ENCODE measurements at places on chromosomes 6 and 20.
A peak's percentile ranks its signal among the peaks of the same experiment; 100 is the strongest.

GRCh38 chr6:170208182-170208601 is 82.7 kb downstream of the DLL1 start:
- DNase-seq, result peak; percentile 39

DNA sequence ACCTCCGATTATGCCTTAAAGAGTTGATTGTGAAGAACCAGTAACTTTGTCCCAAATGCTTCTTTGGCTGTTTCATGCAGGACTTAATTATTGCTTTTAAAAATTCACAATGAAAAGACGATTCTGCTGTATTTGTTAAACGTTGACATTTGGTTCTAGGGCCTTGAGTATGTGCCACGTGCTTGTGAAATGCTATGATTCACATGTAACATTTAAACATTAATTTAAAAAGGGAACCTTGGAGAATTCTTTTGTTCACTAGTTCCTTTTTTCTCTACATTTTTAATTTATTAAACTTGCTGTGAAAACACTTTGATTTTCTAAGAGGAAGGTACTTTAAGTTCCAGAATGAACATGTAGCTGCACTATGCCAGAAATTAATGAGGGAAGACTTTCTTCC is 9.5 kb downstream of the GZF1 start:
- DNase-seq, result no peak

DNA sequence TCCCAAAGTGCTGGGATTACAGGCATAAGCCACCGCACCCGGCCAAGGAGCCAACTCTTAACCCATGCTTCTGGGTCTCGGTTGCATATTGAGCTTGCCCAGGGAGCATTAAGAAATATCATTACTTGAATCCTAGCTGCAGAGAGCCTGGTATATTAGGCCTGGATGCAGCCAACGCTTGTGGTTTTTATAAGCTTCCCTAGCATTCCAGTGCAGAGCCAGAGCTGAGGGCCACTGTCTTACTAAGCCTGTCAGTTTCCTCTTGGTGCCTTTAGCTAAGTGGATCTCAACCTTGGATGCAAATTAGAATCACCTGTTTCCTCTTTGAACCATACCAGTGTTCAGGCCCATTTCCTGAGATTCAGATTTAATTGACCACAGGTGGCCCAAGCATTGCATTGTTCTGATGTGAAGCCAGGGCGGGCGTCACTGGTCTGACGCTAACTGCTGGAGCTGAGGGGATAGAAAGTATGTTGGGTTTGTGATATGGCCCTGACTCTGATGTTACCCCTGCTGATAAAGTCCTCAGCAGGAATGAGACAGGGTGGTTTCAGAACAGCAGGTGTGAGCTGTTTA is 76.3 kb downstream of the BTBD3 start:
- DNase-seq, result no peak

DNA sequence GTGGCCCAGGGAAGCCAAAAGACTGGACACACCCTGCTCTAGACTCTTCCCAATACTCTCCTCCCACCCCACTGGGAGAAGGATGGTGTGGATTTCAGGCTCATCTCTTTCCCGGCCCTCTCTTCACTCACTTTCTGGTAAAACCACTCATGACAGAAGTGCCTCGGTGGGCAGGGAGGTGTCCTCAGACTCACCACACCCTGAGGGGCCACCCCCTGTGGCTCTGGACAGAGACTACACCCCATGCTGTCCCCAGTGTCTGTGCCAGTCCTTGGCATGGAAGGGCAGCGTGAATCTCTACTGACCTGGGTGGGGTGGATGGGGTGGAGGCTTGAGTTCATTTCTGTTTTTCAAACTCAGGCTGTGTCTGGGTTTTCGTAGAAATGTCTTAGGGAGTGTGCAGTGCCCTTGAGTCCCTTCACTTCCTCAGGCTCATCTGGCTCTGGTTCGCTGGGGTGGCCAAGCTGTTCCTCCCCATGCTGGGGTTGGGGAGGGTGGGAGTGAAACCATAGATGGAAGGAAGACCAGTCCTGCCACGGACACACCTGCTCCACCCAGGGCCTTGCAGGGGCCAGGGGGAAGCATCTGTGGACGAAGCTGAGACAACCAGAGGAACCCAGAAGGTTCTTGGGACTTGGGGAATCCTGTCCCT is 59.1 kb downstream of the EZR start:
- no peak for DNase-seq

GRCh38 chr20:48621376-48622078 is 206.3 kb downstream of the PREX1 start:
- DNase-seq, result no peak

DNA sequence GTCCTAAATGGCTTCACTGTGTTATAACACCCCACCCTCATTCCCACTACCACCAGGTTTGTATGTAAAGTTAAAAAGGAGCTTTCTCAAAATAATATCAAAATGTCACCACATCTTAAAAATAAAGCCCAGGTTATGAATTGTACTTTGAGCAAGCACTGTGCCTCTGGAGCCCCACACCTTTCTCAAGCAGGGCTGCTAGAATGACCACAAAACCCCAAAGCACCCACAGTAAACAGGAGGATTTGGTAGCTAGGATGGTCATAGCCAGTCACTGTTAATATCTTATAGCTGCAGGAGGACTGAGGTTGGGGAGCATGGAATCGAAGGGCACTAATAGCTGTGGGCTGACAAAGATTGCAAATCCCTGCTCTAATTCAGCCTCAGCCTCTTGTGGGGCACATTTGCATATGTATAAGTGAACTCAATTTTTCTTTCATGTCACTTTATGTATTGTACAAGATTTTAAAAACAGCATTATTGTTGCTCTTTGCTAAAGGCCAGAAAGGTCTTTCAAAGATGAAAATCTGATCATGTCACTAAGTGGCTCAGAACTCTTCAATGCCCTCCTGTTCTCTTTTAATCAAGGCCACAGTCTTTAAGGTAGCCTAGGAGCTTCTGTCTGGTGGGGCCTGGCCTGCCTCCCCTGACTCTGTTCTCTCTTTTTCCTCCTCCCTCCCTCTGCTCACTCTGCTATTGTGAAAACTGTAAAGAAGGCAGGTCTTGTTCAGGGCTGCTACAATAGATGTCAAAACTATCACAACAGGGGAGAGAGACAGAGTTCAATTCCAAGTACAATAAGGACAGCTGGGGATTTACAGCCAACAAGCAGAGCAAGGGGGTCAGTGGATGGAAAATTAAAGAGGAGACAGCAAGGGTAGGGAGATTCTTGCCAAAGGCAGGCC is 101.6 kb downstream of the TMEM200A start:
- no peak for DNase-seq

- DNase-seq, result no peak
These were observed 146.2 kb downstream of the FAM83B start for GRCh38 chr6:54992789-54993188.

DNA sequence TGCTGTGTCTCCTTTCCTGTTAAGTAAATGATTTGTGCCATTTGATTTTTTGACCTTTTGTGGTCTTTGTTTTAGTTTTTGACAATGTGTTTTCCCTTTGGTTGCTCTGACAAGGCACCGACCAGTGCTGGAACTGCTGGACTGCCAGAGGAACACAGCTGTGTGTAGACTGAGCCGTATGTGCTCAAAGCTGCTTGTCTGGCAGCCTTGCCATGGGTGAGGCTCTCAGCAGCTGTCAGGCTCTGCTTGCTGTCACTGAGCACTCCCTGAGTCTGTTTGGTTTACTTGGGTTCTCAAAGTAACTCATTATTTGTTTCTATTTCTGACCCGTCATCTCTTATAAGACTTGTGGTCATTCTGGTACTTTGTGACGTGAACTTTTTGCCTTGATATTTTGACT is 15.1 kb upstream of the SNRPB start:
- no peak for DNase-seq

DNA sequence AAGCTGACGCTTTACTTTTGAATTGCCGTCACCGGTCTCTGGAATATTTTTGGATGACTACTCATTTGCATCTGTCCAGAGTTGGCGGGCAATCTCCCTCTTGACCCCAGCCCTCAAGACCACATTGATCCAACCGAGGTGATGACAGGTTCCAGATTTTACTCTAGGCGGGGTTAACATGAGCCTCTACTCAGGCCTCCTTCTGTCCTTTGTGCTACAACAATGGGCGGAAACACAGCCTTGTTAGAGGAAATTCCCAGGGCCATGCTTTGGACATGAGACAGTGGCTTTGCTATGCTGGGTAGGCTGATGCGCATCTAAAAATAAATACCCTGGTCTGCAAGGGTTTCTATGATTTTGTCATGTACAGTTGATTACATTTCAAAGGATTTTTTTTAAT is 27.0 kb upstream of the ADGRF5 start:
- no peak for DNase-seq

DNA sequence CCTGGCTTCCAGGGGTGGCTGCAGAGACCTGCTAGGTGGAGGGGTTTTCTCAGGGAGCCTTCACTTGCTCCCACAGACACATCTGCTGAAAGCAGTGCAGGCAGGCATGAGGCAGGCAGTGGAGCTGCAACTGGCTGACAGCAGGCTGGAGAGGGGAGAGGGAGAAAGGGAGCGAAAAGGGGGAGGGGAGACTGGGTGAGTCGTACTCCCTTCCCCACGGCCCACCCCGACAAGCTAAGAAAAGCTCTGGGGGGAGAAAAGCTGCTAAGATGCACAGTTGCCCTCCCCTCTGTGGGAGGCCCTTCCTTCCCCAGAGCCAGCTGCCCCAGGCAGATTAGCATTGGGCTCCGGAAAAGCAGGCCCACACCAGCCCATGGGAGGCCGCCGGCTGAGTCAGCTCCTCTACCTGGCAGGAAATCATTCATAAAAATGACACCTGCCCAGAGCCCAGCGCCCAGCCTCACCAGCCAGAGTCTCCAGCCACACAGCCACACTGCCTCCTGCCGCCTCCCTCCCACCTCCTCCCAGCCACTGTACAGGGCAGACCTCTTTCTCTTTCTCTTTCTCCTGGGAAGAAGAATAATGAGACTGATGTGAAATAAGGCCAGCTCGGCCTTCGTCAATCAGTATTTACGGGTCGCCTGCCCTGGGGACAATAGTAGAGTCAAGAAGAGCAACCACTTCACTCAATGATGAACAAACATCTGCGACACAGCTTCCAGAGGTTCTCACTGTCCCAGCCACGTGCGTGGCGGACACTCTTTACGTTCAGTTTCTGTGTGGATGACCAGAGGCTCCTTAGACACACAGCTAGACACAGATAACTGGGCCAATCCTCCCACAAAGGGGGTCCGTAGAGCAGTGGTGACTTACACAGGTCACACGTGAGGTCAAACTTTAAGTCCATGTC is 7.7 kb upstream of the C20orf203 start:
- DNase-seq, result no peak

GRCh38 chr20:60579941-60580515 is 621.8 kb downstream of the CDH26 start:
- no peak for DNase-seq

DNA sequence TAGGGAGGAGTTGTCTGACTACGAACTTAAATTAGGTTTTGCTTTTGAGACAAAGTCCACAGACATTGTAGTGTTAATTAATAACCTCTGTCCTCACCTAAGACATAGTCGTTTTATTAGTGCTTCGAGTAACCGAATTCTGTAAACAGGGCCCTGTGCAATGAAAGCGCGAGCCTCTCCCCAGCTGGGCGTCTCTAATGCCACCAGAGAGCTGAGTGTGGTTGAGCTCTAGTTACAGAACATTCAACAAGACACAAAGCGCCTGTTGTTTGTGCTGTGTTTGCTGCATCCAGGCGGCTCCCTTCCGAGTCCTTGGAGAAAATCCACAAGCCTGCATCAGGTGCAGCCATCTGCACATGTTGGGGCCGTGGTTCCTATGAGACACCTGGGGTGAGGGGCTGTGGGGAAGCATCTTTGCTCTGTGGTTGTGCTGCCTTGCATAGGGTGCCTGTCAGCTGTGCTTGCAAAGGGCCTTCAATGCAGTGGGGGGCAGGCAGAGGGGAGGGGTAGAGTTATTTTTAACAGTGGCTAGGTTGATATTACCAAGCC is 63.9 kb downstream of the CD164 start:
- peak; percentile 65 for DNase-seq

GRCh38 chr6:91560409-91560808 is 973.5 kb upstream of the MAP3K7 start:
- no peak for DNase-seq

- no peak for DNase-seq
These were observed 173.5 kb downstream of the SLC35F1 start for GRCh38 chr6:118080547-118080946.

GRCh38 chr6:163661272-163661671 is 246.8 kb downstream of the QKI start:
- no peak for DNase-seq

DNA sequence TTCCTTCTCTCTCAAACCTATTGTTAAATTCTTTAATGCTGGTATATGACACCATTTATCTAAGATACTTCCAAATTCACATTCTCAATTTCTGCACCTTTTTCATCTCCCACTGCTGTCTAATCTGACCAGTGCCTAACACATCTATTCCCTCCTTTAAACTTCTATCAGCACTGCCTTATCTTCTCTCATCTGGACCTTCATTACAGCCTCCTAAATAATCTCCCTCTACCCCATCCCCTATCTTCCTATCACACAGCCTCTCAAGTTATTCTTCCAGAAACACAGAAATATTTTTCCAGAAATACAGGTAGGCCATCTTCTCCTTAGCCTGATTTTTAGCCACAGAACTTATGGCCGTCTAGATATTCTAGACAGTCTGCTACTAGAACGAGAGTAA is 5.5 kb downstream of the DTNBP1 start:
- DNase-seq, result no peak

DNA sequence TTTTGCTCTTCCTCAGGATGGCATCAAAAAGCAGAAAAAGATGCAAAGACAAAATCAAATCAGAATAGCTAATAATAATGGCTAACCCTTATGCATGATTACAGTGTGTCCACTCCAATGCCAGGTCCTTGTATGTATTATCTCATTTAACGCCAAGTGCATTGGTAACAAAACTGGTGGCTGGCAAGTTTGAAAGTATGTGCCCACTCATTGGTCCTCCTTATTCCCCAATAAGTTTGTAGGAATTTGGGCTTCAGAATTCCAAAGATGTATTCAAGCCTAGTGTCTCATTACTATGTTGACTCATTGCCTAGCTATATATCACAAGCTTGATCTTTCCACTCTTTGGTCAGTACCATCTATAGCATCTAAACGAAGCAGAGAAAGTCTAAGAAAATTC is 196.6 kb downstream of the GJA10 start:
- no peak for DNase-seq

GRCh38 chr6:145143379-145143778 is 591.9 kb downstream of the EPM2A start:
- DNase-seq, result no peak

GRCh38 chr6:142845143-142845571 is 99.8 kb downstream of the HIVEP2 start:
- no peak for DNase-seq

- no peak for DNase-seq
These were observed 159.4 kb upstream of the CITED2 start for GRCh38 chr6:139533573-139534471.

GRCh38 chr6:28980852-28981430 is 24.2 kb downstream of the ZNF311 start:
- DNase-seq, result peak; percentile 58

- DNase-seq, result peak; percentile 56
These were observed 12.9 kb upstream of the WFDC2 start for GRCh38 chr20:45456632-45457031.

- no peak for DNase-seq
These were observed 191.0 kb upstream of the LRFN2 start for GRCh38 chr6:40778196-40778595.

Data from left lobe of liver (tissue), 2 donors.